ENCODE measurements at places on chromosomes 11 and 22.

DNA sequence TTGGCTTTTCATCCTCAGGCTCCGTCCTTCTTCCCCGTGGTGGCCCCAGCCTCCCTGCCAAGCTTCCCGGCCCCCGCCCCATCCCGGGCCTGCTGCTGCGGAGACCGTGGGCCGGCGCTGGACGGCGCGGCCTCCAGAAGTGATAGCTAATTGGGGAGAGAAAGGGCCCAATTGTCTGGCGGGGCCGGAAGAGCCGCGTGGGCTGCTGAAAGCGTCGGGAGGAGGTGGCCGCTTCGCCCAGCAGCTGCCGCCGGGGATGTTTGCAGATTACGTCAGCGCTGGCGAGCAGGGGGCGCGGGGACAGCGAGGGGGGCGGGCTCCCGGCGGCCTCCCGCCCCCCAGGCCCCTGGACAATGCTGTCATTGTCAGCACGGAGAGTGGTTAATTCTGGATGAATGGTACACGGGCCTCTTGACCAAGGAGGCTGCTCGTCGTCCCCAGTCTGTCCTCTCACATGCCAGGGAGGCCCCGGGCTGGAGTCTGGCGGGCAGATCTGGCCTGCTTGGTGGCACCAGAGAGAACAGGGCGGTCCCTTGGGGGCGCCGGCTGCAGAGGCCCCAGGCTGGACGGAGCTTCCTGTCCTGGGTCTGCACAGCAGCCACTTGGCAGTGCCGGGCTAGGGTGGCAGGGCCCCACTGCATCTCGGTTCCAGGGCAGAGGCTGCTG is 1.6 kb downstream of the SMIM38 start:
- no peak for DNase-seq

GRCh38 chr22:49331223-49331815 is 496.4 kb downstream of the BRD1 start:
- DNase-seq, result no peak

- DNase-seq, result no peak
Observed at GRCh38 chr11:108852701-108853100, 187.8 kb downstream of the DDX10 start.

DNA sequence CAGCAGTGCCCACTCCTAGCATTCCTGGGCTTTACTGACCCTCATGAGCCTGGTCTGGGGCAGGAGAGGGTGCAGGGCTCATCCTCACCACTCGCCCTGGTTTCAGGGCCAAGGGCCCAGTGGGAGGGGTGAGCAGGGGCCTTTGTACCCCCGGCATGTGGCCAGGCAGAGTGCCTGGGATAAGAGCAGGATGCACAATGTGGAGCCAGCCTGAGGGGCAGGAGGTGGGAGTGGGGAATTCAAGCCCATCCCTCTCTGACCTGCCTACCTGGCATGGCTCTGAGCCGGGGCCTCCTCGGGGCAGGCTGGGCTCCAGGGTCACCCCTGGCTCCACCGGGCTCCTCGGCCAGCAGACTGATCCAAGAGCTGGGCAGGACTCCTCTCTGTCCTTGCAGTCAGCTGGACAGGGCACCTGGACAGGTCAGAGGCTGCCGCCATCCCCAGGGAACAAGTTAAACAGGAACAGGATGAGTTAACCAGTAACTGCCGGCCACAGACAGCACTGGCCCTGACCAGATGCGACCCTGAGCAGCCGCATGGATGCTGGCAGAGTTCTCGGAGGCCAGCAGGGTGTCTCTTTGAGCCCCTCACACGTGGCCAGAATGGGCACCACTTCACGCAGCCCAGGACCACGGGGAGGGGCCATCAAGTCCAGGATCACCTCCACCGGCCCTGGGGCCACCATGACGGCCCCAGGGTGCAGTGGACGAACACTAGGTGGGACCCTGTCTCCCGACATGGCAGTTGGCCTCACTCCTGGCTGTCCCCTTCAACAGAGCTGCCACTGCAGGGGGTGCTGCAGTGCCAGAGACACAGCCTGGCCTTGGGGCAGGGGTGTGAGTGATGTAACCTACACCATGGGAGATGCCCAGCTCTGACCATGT is 5.0 kb downstream of the SIGIRR start:
- no peak for DNase-seq

- no peak for DNase-seq
Observed at GRCh38 chr11:113201054-113201818, 113.1 kb upstream of the TTC12 start.

GRCh38 chr11:68552542-68552941 is 92.0 kb downstream of the PPP6R3 start:
- no peak for DNase-seq

DNA sequence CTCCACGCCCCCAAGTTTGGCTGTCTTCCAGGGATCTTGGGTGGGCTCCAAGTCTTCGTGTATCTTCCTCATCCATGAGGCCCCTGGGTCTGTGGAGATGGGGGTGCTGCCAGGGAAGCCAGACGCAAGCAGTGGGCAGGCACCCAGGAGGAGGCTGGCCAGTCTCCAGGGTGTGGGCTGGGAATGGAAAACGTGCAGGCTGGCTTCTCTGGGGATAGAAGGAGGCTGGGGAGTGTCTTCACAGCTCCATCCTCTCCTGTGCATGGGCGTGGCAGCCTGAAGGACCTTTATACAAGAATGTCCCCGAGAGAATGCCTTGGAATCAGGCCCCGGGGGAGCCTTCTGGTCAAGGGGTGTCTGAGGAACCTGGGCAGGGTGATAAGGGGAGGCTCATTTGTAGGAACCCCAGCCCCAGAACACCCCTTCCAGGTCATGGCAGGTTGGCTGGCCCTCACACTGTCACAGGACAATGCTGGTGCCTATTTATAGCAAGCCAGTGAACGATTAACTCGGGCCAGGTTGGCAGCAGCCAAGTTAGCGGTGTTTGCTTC is 14.0 kb downstream of the SGSM1 start:
- no peak for DNase-seq

- no peak for DNase-seq
Observed at GRCh38 chr22:27372364-27372763, 429.2 kb downstream of the MN1 start.

- DNase-seq, result no peak
Observed at GRCh38 chr11:133711545-133711944, 133.8 kb downstream of the SPATA19 start.

GRCh38 chr11:64303109-64304031 is 2.0 kb upstream of the ESRRA start:
- no peak for DNase-seq

DNA sequence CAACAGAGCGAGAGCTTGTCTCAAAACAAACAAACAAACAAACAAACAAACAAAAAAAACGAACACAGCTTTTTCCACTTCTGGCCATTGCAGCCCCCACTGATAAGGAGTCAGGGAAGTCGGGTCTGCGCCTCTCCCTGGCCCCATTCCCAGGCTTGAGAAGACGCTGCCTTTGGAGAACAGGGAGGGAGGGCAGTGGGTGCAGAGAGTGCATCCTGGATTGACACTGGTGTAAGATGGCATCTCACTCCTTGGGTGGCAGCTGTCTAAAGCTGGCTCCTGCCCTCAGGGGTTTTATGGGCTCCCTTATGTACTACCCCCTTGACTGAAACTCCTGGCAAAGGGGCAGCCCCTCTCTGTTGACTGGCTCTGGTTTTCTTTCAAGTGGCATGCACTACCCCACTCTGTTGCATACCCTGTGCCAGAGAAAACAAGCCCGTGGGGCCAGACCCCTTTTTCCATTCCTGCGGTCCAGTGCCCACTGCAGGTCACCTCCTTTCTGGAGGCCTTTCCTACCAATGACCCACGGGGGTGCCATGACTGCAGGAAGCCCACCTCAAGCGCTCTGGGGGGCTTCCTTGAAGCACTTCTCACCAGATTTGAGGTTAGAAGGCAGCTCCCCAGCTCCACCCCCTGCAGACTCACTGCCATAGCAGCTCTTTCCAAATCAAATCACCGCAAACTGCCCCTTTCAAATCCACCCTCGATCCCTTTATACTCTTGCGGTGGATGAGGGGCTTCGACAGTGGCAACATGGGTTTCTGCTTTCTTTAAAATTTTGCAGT is 12.7 kb downstream of the DRAP1 start:
- DNase-seq, result no peak

- DNase-seq, result no peak
Observed at GRCh38 chr11:87347854-87348253, 310.1 kb downstream of the TMEM135 start.

Measured in CD4-positive, alpha-beta T cell treated with Interleukin-15 for 1 hour (primary cell).